ENCODE measurements at places on chromosomes 6 and 20.

DNA sequence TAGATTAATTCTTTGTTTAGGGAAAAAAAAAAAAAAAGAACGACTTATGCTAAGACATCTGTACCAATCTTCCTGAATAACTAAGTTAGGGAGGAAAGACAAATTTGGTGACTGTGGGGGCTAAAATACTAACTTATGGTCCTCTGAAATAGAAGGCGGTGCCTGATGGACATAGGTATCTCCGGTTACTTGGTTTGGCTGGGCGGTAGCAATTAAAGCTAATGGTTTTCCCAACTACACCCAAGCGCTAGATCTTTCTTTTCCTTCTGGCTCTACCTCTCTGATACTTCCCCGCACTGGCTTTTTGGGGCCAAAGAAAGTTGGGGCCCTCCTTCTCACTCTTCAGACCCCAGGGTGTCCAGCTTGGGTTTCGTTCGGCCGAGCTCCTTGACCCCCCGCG is 1.0 kb upstream of the RBM24 start:
- DNase-seq: no peak

DNA sequence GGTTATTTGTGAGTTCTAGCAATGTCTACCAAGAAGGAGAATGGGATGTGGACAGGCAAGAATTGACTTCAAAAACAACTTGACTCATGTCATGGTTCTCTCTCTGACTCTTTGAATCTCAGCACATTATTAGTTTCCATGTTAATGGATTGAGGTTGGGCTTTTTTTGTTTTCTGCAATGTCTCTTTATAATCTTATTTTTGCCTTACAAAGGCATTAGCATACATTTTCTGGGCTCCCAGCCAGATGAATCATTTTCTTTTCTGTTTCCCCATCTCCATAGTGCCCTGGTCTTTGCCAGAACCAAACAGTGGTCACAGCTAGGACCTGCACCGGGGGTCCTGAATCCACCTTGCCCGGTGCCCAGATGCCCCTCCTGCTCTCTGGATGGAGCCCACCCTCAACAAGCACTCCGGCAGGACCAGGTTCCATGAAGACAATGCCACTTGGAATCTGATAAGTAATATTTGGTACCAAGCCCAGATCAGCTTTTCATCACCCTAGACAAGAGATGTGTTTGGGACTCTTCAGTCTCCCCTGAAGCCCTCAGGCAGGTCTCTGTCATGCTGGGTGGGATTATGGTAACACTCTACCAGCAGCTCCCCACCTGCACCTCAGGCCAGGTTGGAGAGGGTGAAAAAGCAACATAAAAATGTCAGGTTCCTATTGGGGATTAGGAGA is 266.7 kb upstream of the SULF2 start:
- no peak for DNase-seq

DNA sequence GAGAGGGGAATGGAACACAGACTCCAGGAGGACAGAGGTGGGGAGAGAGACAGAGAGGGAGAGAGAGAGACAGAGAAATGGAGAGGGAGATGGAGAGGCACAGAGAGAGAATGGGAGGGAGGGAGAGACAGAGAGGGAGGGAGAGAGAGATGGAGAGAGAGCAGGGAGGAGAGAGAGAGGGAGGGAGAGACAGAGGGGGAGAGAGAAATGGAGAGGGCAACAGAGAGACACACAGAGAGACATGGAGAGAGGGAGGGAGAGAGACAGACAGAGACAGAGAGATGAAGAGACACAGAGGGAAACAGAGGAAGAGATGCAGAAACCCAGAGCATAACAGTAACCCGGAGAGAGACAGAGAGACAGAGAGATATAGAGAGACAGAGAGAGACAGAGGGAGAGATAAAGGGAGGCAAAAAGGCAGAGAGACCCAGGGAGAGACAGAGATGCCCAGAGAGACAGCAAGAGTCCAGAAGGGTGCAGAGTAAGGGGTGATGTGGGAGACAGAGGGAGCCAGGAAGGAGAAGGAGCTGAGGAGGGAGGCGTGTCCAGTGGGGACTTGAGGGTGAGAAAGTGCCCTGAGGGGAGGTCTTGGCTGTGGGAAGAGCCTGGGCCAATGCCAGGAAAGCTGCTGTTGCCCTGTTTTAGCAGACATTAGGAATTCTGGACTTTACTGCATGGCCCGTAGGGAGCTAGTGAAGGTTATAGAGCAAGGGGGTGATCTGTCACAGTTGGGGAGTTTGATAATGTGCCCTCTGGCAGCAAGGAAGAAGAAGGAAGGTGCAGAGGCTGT is 78.3 kb downstream of the SRC start:
- DNase-seq: no peak

GRCh38 chr6:11329726-11330412 is 97.4 kb upstream of the NEDD9 start:
- no peak for DNase-seq

DNA sequence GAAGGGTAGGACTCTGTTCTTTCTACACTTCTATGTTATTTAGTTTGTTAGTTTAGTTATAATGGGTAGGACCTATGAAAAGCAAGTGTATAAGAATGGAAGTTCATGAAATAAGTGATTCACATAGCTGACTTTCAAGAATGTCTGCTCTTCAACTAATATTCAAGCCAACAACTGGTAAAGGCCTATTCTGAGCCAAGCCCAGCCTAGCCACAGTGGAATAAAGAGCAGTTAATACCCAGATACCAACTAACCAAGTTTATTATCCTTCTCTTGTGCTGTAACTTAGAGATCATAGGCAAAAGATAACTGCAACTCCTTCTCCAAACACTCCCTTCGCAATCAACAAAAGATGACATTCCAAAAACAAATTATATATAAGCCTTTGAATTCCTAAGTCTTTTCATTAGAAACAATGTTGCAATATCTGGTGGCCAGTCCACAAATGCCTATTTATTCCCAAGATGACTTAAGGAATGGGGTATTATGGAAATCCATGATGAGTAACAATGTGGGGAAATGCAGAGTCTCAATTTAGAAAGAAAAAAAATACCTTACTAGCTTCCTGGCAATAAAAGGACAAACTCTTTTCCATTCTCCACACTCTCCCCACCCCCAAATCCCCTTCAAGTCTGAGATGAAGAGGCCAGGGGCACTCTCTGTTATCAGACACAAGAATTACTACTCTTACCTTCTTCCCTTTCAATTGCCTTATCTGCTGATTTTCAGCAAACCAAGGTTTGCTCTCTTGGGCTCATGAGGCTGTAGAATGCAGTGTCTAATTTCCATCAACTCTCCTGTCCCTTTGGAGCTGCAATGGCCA is 27.4 kb downstream of the BTBD9 start:
- DNase-seq: no peak

GRCh38 chr20:62470459-62470858 is 5.3 kb downstream of the GATA5 start:
- DNase-seq: no peak

All from bone marrow (tissue), 2 donors.